ENCODE measurements at places on chromosomes 1 and 21.

GRCh38 chr1:92998821-92999220 lies 37.6 kb upstream of the DIPK1A start:
- no peak for DNase-seq

DNA sequence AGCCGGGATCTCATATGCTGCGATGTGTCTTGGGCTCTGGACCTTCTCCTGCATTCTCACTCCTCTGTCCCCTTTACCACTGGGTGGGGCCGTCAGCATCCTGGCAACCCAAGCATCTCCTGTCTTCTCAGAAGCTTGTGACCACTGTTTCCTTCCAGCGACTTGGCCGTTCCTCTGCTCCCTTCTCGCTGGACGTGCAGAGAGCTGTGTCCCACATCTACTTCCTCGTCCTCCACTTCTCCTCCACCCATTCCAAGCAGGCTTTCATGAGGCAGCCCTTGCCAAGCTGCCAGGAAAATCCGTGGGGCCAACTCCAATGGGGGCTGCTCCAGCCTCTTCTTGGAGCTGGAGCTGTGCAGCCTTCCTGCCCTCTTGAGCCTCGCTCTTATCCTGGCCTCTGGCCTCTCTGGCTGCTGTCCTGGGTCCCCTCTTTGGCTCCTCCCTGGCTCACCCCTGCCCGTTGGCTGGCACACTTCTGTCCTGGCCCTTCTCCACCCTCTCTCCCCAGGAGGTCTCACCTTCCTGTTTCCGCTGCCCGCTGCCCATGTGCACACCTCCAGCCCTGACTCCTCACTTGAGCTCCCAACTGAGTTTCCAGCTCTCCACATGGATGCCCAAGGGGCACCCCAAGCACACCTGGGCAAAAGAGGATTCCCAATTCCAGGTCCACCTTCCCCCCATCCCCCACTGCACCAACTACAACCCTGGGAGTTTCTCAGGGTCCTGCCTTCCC lies 8.7 kb downstream of the FAM131C start:
- no peak for DNase-seq

- peak; percentile 12 for DNase-seq
Measured at GRCh38 chr1:185595835-185596667, 138.1 kb upstream of the HMCN1 start.

DNA sequence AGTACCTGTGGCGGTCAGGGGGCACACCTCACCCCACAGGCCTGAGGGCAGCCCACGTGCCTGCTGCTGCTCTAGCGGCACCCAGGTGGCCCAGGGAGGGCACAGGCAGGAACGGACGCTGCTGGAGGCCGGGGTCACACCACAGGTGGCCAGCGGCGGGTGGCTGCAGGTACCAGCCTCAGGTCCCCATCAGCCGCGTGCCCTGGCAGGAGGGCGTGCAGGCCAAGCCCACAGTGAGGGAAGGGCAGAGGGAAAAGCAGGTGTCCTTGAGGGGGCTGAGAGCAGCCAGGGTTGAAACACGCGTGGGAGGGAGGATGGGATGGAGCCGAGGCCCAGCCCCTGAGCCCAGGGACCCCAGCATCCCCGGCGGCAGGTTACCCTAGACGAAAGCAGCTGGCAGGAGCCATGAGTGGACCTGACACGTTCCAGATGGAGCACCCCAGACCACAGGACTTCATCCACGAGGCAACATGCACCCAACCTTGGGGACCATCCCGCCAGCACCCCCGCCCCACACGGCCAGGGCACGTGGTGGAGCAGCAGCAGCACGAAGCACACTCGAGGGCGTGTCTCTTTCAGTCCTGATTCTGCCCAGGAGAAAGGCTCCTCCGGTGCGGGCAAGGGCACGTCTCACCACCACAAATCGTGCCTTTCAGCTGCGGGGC lies 3.7 kb downstream of the SLC19A1 start:
- no peak for DNase-seq

GRCh38 chr1:1318131-1318652 lies 6.3 kb downstream of the INTS11 start:
- DNase-seq, result peak; percentile 93

- peak; percentile 10 for DNase-seq
Measured at GRCh38 chr1:210653771-210654170, 325.1 kb downstream of the HHAT start.

- DNase-seq, result no peak
Measured at GRCh38 chr21:17636711-17637110, 24.0 kb upstream of the BTG3 start.

GRCh38 chr1:101905283-101905835 lies 91.4 kb downstream of the OLFM3 start:
- DNase-seq, result no peak

- DNase-seq, result no peak
Measured at GRCh38 chr1:25073640-25074270, 143.7 kb upstream of the RUNX3 start.

- no peak for DNase-seq
Measured at GRCh38 chr1:22518379-22518778, 44.9 kb upstream of the EPHA8 start.

- DNase-seq, result no peak
Measured at GRCh38 chr1:229326601-229327000, 16.2 kb downstream of the CCSAP start.

DNA sequence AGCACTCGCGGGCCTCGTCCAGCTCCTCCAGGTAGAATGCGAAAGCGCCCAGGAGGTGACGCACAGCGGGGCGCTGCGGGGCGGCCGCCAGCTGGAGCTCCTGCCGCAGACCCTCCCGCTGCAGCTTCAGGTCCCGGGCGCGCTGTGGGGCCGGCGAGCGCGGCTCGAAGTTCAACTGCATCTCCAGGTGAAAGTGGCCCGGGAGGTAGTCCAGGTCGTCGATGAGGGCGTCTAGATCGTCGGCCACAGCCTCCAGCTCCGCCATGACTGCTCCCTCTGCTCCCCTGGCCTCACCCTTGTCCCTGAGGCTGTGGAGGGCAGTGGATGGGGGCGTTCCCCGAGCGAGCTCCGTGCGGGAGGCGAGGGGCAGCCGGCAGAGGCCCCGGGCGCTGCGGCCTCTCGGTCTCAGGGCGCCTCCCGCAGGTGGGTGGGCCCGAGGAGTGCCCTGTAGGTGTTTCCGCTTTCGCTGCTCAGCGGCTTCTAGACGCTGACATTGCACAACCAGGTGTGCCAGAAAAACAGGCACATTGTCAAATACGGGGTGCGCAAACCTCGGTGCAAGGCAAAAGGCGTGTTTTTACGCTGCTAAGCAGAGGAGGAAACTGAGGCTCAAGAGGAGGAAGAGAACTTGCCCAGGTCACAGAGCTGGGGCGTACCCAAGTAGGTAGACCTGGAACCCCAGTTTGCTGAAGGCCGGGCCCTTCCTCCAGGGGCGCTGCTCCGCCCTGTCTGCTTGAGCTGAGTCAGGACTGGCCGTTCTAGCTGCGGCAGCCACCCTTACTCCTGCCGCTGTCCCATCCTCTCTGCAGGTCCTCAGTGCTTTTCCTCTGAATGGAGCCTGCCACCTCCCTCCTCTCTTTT lies at the start of gene TTC22:
TTC22 (minus strand) TSS at position 425 of the 861 bp plus-strand sequence; CDS start at position 265, 160 bp downstream.
- no peak for DNase-seq

DNA sequence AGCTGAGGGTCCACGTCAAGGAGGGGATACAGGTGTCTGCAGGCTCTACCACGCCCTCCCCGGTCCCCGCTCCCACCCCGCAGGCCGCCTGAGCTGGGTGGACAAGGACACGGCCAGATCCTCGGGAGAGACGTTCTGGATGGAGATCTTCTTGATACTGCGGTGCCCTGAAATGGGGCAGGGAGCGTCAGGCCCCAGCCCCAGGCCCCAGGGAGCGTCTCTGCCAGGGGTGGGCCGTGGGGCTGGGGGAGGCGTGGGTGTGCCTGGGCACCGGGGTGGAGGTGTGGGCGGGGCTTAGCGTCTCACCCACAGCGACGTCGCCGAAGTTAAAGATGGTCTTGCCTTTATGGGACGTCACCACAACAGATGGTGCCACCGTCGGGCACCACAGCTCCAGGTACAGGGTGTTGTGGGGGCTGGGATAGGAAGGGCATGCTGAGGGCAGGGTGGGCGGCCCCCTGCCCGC lies 7.3 kb upstream of the TMEM52 start:
- no peak for DNase-seq

DNA sequence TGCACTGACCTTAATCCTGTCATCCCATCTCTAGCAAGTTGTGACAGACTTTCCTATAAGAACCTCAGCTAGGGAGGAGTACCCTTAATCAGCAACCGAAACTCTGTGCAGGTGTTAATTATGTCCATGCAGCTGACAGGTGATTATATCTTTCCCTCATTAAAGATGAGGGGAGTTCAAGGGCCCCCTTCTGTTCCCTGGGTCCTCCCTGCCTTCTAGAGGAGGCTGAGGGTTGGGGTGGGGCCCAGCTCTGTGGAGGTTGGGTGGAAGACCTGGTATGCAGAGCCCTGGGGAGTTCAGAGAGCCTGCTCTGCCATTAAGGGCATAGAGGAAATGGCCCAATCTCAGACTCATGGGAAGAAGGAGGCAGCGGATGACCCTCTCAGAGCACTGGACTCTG lies 35.6 kb upstream of the CRNN start:
- no peak for DNase-seq

DNA sequence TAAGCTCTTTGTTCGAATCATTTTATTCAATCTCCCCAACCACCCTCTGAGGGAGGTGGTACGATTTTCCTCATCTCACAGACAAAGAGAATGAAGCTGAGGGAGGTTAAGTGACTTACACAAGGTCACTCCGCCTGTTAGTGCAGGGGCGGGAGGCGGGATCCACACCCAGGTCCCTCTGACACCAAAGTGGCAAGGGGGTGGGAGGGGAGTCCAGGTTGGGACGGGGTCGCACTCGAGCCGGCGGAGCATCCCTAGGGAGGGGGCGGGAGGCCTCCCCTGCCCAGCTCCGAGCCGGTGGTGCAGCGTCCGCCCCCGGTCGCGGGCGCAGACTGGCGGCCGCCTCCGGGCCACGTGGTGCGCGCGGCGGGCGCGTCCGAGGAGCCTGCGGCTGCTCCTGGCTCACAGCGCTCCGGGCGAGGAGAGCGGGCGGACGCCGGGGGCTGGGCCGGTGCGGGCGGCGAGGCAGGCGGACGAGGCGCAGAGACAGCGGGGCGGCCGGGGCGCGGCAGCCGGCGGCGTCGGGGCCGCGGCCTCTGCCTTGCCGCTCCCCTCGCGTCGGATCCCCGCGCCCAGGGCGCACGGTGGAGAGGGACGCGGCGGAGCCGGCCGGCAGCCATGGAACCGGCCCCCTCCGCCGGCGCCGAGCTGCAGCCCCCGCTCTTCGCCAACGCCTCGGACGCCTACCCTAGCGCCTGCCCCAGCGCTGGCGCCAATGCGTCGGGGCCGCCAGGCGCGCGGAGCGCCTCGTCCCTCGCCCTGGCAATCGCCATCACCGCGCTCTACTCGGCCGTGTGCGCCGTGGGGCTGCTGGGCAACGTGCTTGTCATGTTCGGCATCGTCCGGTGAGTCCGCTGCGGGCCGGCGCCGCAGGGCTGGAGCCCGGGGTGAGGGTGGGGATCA lies at the start of gene OPRD1:
OPRD1 (plus strand) TSS at position 405 of the 903 bp plus-strand sequence; CDS start at position 619, 214 bp downstream.
- no peak for DNase-seq

- no peak for DNase-seq
Measured at GRCh38 chr1:112040891-112041740, 51.6 kb upstream of the KCND3 start.

DNA sequence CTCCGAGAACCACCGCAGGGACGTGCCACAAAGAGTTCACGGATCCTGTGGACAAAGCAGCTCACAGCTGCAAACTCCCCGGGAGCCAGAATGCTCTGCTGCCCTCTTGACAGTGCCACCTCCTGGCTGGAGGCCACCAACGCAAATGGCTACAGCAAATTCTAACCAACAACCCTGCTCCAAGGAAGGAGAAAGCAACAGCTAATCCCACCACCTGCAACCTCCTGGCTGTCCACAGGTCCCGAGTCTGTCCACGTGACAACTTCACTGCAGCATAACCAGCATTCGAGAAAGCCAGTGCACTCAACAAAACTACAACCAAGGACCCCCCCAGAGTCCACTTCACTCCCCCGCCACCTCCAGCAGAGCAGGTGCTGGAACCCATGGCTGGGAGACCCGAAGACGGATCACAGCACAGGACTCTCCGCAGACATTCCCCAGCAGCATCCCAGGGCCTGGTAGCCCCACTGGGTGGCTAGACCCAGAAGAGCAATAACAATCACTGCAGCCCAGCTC lies 17.3 kb downstream of the POFUT2 start:
- DNase-seq, result no peak

- DNase-seq, result no peak
Measured at GRCh38 chr1:64940025-64940424, 26.3 kb downstream of the JAK1 start.

DNA sequence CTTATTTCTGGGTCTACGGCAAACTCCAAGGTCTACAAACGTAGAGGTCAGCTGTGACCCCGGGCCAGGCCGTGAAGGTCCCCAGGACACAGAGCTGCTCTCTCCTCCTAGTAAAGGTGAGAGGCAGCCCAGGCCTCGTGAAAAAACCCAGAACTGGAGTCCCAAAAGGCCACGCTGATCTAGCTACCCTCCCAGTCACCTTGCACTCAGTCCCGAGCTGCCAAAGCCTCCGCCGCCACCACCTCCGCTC lies 125 bp downstream of the ATP5PF start:
- no peak for DNase-seq

GRCh38 chr1:155127967-155128754 lies 485 bp downstream of the EFNA1 start:
- DNase-seq, result no peak

- DNase-seq, result no peak
Measured at GRCh38 chr1:204859861-204860267, 10.8 kb upstream of the NFASC start.

DNA sequence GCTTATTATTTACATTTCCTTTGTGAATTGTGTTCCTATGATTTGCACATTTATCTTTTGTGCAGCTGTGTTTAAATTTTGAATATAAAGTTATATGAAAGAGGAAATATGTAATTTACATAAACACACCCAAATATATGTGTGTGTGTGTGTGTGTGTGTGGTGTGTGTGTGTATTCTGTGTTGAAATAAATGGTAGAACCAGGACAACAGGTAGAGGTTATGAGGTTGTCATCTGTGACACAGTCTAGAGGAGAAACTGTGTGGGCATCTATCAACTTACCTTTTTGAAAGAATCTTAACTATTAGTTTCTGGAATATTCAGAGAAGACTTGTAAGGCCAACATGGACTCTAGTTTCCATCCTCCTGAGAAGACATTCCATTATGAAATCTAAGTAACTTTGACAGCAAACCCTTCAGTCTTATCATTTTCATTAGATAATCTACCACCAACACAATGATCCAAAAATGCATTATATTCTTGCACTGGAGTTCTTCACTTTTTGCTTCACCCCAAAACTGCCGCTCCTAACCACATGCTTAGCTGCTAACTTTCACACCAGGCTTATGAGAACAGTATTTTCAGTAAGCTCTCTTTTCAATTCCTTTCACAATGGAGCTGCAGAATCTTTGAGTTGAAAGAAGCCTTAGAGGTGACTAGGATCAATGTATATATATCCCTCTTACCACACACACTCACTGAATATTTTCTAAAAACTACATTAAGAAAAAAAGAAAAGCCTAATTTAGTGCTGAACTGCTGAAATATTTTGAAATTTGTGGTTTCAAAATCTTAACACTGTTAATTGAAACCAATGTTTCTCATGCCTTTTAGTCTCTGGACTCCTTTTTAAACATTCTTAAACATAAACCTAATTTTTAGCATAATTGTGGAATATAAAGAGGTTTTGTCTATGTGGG lies 21.8 kb downstream of the PTPRC start:
- no peak for DNase-seq

- DNase-seq, result peak; percentile 97
Measured at GRCh38 chr1:65820983-65821382, 28.3 kb downstream of the PDE4B start.

All from astrocyte (in vitro differentiated cells and primary cell).